ENCODE measurements at places on chromosomes 13 and 19. TPM values are rescaled to one million over a fixed set of nuclear protein-coding genes. Genes with fewer than 3 reads are reported as not detected.

GRCh38 chr13:45833663-45834375 lies 17.7 kb downstream of the SIAH3 start:
- peak; percentile 7 for DNase-seq

The ARMC6 gene
- total RNA-seq, result 52.7 TPM

- no peak for DNase-seq
Observed at GRCh38 chr19:17490411-17490810, 20.1 kb downstream of the SLC27A1 start.

DNA sequence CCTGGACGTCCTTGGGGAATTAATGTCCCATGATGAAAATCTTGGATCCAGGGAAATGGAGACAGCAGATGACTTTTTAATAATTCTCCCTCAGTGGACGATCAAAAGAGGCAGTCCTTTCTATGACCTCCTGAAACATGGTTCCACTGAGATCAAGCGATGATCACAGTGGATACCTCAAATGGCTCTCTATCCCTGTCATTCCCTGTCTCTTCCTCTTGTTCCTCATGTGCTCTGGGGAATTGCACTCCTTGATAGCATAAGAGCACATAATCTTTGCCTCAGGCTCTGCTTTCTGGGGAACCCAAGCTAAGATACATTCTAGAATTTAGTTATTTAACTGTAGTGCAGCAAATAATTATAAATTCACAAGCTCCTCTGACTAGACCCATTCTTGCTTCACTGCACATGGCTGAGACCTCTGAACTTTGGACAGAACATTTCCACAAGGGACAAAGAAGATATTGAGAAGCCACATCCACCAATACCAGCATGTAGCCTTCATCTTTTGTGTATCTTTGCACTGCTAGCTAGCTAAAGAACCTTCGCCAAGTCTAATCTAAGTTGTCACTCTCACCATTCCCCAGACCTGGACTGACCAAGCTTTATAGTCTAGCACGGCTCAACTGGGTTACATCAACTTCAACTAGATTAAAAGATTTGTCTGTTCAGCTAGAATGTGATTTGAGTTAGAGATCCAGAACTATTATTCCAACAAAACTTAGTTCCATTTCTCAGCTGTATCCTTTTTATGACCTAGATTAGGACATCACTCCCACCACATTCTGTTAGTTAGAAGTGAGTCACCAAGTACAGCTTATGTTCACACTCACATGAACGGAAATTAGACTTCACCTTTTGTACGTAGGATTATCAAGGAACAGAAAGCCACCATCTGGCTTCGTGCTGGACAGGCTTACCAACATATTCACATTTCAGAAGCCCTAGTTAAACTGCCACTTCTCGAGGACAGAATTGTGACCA lies 142.7 kb downstream of the SUCLA2 start:
- peak; percentile 64 for DNase-seq

The CGB5 gene
- total RNA-seq, result not detected

DNA sequence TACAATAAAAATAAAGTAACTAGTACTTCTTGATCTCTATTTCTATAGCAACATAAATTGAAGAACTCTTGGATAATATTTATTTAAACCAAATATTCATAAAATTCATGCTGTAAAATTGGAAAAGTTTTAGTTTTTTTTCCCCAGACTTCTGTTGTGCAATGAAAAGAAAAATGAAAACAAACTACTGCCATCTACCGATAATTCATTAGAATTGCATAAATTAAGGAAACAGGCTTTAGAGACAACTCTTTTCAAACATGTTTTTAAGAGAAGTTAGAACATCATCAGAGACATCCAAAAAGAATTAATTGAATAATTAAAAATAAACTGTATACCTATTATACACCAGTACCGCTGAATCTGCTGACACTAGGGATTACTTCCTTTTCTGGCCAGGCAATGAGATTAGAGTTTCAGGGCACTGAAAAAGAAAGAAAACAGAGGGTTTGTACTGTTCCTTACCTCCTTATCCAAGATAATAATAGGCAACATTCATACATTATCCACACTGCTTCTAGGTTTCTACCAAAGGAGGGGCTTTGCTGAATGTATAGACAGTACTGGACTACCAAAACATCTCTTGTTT lies 4.9 kb downstream of the CCDC122 start:
- DNase-seq, result peak; percentile 54

- no peak for DNase-seq
Observed at GRCh38 chr13:51795419-51795818, 8.5 kb downstream of the DHRS12 start.

- peak; percentile 90 for DNase-seq
Observed at GRCh38 chr19:48746738-48747575, at the start of gene IZUMO1. TSS of gene IZUMO1 (minus strand) at chr19:48746909. CDS start at chr19:48745859, 1,050 bp downstream.

The TNFSF9 gene
- total RNA-seq, result not detected

GRCh38 chr13:79034341-79034740 lies 371.7 kb downstream of the RBM26 start:
- DNase-seq, result no peak

DNA sequence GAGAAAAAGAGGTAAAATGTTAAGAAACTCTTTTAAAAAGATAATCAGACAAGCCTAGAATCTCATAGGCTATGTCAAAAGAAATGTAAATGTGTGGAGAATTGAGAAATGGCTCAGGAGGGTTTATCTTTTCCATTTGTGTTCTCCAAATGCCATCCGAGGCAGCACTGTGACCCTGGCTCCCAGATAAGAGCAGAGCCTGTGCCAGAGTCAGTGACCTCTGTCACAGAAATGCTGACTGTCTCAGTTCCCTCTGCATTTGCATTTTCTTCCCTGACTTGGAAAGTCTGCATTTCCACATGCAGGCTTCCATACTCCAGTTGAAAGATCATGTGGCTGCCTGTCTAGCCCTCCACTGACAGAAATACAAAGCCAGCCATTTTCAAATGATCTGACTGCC lies 42.0 kb downstream of the SERTM1 start:
- DNase-seq, result no peak

The CGB3 gene
- not detected for total RNA-seq

The UPK1A gene
- not detected for total RNA-seq

The ZNF57 gene
- total RNA-seq, result 6.1 TPM

Measured in IMR-90 (cell line).